ENCODE measurements at places on chromosomes 2 and 18.

DNA sequence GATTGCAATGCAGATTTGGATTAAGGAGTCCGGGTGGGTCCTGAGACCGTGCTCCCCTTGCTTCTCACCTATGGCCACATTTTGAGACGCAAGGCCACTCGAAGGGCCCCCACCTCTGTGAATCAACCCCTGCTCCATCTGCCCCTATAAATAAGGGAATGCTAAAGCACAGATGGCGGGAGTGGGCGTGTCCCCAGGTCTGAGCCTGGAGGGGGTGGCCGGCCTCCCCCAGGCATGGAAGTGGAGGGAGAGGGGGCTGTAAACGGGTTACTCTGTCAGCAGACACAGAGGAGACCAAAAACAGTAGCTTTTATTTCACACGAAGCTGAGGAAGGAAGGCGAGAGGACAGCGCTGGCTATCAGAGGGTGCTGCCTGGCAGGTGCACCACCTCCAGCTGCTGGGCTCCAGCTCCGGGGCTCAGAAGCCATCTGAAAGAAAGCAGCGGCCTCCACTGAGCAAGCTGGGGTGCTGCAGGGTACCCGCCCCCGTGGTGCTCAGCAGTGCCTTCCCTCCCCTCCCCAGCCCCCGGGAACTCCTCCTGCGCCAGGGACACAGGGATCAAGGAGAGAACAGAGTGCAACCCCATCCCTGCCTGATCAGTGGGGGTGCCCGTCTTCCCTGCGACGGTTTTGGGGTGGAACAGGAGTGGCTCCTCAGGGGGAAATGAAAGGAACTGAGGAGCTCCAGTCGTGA, 56.7 kb upstream of the RAB6C start:
- DNase-seq = no peak
- H3K4me1 ChIP-seq = peaks cover 2% of the 10 kb centered on the region
- H3K36me3 ChIP-seq = peaks cover 2% of the 10 kb centered on the region
- H3K4me3 ChIP-seq = no peak overlapping the region
- H3K27me3 ChIP-seq = peaks cover 22% of the 10 kb centered on the region

DNA sequence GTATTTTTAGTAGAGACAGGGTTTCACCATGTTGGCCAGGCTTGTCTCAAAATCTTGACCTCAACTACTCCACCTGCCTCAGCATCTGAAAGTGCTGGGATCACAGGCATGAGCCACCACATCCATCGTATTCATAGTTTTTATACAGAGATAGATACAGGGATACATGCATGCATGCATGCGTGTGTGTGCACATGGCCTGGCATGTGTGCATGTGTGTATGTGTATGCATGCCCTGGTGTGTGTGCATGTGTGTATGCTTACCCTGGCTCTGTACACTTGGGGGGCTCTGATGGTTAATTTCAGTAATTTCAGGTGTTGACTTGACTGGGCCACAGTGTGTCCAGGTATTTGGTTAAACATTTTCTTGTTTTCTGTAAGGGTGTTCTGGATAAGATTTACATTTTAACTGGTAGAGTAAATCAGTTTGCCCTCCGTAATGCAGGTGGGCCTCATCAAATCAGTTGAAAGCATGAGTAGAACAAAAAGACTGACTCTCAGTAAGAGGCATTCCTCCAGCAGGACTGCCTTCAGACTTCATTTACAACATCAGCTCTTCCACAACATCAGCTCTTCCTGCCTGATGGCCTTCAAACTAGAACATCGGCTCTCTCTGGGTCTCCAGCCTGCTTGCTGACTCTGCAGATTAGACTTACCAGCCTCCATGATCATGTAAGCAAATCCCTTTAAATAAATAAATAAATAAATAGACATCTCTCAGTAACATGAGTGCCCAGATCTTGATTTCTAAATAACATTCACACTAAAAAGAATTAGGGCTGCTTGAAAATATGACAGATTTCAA, 30.8 kb downstream of the SESTD1 start:
- H3K36me3 ChIP-seq = peaks cover 3% of the 10 kb centered on the region
- no peaks in the 10 kb centered on the region for H3K27me3 ChIP-seq
- H3K4me3 ChIP-seq = no peak overlapping the region
- H3K27ac ChIP-seq = no peak overlapping the region
- H3K4me1 ChIP-seq = peaks cover 24% of the 10 kb centered on the region

- no peak for DNase-seq
- peak overlapping the region; percentile 82 for H3K4me3 ChIP-seq
- H3K36me3 ChIP-seq = peaks cover 39% of the 10 kb centered on the region
- H3K4me1 ChIP-seq = peaks cover 85% of the 10 kb centered on the region
- H3K27me3 ChIP-seq = no peaks in the 10 kb centered on the region
- H3K27ac ChIP-seq = peak overlapping the region; percentile 94
Measured at GRCh38 chr2:197196541-197197180, 113.9 kb downstream of the ANKRD44 start.

DNA sequence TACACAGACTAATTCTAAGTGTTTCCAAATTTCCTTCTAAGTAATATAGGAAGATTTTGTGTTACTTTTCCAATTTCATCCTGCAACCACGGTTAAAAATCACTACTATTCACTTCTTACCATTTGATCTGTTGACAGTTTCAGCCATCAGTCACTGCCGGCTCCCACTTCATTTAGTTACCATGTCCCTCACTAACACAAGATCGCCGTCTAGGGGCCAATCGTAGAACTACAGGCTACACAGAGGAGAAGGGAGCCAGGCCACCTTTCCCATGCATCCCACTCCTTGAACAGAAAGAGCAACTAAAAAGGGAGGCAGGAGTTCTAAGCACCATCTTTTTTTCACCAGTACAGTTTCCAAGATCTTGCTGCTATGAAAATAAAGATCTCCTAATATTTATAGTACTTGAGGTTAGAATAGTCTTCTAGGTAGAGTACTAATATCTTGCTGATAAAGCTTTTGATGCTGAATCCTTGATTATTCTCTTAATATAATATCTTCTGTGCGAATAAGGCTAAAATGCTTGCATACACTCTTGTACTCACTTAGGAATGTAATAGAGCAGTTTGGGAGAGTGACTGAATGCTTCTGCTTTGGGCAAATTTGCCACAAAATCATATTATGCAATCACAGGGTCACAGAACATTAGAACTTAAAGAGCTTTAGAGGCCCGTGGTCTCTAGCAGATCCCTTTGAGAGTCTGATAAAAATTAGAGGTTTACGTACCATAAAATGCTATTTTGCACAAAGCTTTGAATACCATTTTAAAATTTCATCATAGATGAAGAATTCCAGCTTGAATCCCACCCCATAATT, 39.5 kb upstream of the CYP1B1 start:
- peaks cover 10% of the 10 kb centered on the region for H3K27me3 ChIP-seq
- peaks cover 3% of the 10 kb centered on the region for H3K4me1 ChIP-seq
- DNase-seq = peak; percentile 78
- H3K27ac ChIP-seq = no peak overlapping the region
- no peak overlapping the region for H3K4me3 ChIP-seq

GRCh38 chr2:26989156-26989555, 18.7 kb downstream of the MAPRE3 start:
- H3K27me3 ChIP-seq = no peaks in the 10 kb centered on the region
- DNase-seq = no peak

GRCh38 chr2:240322231-240322955, 113.1 kb upstream of the GPC1 start:
- H3K27me3 ChIP-seq = no peaks in the 10 kb centered on the region
- H3K36me3 ChIP-seq = no peaks in the 10 kb centered on the region
- no peak overlapping the region for H3K4me3 ChIP-seq
- no peak overlapping the region for H3K27ac ChIP-seq

- no peaks in the 10 kb centered on the region for H3K4me1 ChIP-seq
- H3K4me3 ChIP-seq = no peak overlapping the region
- H3K27me3 ChIP-seq = no peaks in the 10 kb centered on the region
- DNase-seq = no peak
Measured at GRCh38 chr18:10689236-10690034, 163.6 kb downstream of the NAPG start.

GRCh38 chr18:13389491-13390131, 171.1 kb downstream of the LDLRAD4 start:
- H3K4me1 ChIP-seq = no peaks in the 10 kb centered on the region
- H3K27me3 ChIP-seq = no peaks in the 10 kb centered on the region
- no peak for DNase-seq
- H3K36me3 ChIP-seq = peaks cover 2% of the 10 kb centered on the region
- H3K4me3 ChIP-seq = no peak overlapping the region

DNA sequence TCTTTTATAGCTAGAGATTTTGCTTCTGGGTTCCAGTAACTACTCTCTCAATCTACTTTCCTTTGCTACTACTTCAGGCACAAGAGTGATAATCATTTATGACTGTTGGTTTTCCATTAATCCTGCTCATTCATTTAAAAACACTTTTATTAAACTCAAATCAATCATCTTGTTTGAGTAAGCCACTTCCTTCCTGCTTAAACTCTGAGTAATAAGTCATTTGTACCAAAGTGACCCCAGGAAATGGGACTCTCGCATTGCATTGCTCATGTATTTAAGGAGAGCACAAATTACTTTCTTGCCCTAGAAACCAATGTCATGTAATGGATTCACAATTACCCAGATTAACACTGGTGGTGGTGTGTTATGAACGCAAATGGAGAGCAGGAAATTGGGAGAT, 270.7 kb upstream of the HNMT start:
- no peak overlapping the region for H3K27ac ChIP-seq
- H3K36me3 ChIP-seq = no peaks in the 10 kb centered on the region
- no peaks in the 10 kb centered on the region for H3K4me1 ChIP-seq
- no peaks in the 10 kb centered on the region for H3K27me3 ChIP-seq

DNA sequence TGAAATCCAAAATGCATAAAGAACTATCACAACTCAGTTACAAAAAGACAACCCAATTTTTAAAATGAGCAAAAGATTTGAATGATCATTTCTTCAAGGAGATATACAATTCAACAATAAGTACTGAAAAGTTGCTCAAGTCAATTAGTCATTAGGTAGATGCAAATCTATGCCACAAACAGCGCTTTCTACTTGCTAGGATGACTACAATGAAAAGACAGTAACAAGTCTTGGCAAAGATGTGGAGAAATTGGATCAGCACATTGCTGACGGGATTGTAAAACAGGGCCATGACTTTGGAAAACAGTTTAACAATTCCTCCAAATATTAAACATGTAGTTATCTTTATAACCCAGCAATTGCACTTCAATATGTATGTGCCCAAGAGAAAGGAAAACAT, 166.3 kb upstream of the MC4R start:
- no peaks in the 10 kb centered on the region for H3K4me1 ChIP-seq
- no peak overlapping the region for H3K4me3 ChIP-seq
- no peaks in the 10 kb centered on the region for H3K36me3 ChIP-seq
- H3K27me3 ChIP-seq = no peaks in the 10 kb centered on the region

- H3K36me3 ChIP-seq = no peaks in the 10 kb centered on the region
- H3K4me3 ChIP-seq = no peak overlapping the region
- DNase-seq = no peak
- H3K27ac ChIP-seq = no peak overlapping the region
- no peaks in the 10 kb centered on the region for H3K4me1 ChIP-seq
Measured at GRCh38 chr2:191436368-191437055, 191.3 kb downstream of the MYO1B start.

DNA sequence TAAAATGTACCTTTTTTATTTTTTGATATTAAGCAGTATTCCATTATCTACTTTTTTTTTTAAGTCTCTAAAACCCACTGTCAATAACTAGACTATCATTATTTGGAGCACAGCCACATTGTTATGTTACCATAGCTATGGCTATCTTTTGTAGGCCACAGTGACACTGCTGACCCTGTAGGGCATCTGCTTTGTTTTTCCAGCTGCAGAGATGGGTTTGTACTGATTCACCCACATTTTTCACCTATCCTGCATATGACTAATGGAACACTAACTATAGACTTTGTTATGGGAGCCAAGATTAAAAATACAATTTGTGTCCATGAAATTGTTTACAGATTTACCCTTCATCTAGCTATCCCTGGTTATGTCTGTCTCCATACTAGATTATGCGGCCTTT, 21.6 kb upstream of the OTX1 start:
- no peaks in the 10 kb centered on the region for H3K27me3 ChIP-seq
- DNase-seq = no peak
- H3K27ac ChIP-seq = no peak overlapping the region
- H3K4me1 ChIP-seq = no peaks in the 10 kb centered on the region
- H3K4me3 ChIP-seq = no peak overlapping the region

- H3K27me3 ChIP-seq = no peaks in the 10 kb centered on the region
- H3K4me1 ChIP-seq = peaks cover 19% of the 10 kb centered on the region
- no peak for DNase-seq
- H3K36me3 ChIP-seq = peaks cover 11% of the 10 kb centered on the region
- H3K27ac ChIP-seq = no peak overlapping the region
- no peak overlapping the region for H3K4me3 ChIP-seq
Measured at GRCh38 chr2:28049899-28050298, 159.4 kb downstream of the BABAM2 start.

- DNase-seq = no peak
- H3K27ac ChIP-seq = no peak overlapping the region
- no peaks in the 10 kb centered on the region for H3K36me3 ChIP-seq
- no peak overlapping the region for H3K4me3 ChIP-seq
- peaks cover 4% of the 10 kb centered on the region for H3K27me3 ChIP-seq
Measured at GRCh38 chr2:29977284-29977683, 55.9 kb upstream of the ALK start.

DNA sequence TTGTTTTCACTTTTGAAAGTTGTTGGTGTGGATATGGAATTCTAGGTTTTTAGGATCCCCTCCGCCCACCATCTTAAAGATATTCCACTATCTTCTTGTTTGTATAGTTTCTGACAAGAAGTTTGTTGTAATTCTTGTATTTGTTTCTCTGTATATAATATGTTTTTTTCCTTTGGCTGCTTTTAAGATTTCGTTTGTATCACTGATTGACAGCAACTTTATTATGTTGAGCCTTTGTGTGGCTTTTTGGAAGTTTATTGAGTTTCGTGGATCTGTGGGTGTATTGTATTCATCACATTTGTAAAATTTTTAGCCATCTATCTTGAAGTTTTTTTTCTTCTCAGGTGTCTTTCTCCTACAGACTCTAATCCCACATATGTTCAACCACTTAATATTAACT, 200.1 kb downstream of the MCFD2 start:
- peaks cover 2% of the 10 kb centered on the region for H3K27me3 ChIP-seq
- H3K36me3 ChIP-seq = peaks cover 20% of the 10 kb centered on the region
- no peak overlapping the region for H3K4me3 ChIP-seq
- H3K4me1 ChIP-seq = peaks cover 12% of the 10 kb centered on the region

- H3K27me3 ChIP-seq = peaks cover 18% of the 10 kb centered on the region
- H3K4me1 ChIP-seq = peaks cover 2% of the 10 kb centered on the region
- H3K4me3 ChIP-seq = no peak overlapping the region
- H3K27ac ChIP-seq = no peak overlapping the region
- H3K36me3 ChIP-seq = no peaks in the 10 kb centered on the region
- DNase-seq = no peak
Measured at GRCh38 chr2:74407682-74408081, 13.7 kb downstream of the C2orf81 start.

GRCh38 chr18:4319738-4320677, 135.1 kb downstream of the DLGAP1 start:
- no peaks in the 10 kb centered on the region for H3K4me1 ChIP-seq
- no peak for DNase-seq
- no peak overlapping the region for H3K27ac ChIP-seq
- no peaks in the 10 kb centered on the region for H3K27me3 ChIP-seq

DNA sequence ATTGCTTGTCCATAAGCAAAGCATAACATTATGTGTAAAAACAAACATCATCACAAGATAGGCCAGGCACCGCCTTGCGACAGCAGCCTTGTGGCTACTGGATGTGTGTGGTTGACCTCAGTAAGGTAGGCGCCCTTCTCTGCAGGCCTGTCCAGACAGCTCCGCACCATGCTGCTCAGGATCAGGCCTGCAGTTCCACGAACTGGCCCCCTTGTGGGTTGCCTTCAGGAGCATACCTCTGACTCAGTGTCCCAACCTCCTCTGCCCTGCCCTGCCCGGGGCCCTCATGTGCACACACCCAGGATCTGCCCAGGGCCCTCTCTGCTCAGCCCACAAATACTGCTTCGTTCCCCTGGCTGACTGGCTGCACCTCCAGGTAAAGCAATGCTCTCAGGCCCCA, 16.1 kb upstream of the ZNF236 start:
- H3K27me3 ChIP-seq = no peaks in the 10 kb centered on the region
- H3K27ac ChIP-seq = no peak overlapping the region
- DNase-seq = no peak
- peaks cover 11% of the 10 kb centered on the region for H3K36me3 ChIP-seq
- H3K4me3 ChIP-seq = no peak overlapping the region

All from activated CD4-positive, alpha-beta T cell treated with anti-CD3 and anti-CD28 coated beads, Interleukin-2, amount 10 ng/mL, durations not matched to agents 7 days and 5 days (primary cell).